ENCODE measurements at places on chromosomes 1 and 21.

DNA sequence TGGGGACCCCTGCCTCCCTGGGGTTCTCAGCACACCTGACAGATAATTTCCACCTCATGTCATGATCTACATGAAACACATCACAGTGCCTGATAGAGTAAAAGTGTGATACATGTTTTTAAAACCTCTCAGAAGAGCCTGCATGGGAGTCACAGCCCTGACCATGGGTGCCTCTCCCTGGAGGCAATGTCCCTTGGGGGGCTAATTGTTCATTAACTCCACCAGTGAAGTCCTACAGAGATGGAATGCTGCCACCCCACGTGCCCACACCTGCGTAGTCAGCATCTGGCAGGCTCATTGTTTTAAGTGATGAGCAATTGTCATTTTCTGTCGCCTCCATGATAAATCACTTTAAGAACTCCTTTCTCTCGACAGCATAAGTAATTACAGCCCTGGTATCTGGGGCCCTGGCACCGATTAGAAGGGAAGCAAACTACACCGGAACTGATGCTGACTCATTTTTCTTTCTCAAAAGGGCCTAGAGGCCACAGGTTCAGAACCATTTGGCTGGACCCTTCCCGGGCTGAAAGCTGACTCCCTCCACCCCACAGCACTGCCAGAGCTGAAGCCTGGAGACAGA, 109.6 kb upstream of the GJB5 start:
- DNase-seq: no peak

- no peak for DNase-seq
Measured at GRCh38 chr1:21518774-21519455, 9.7 kb downstream of the ALPL start.

DNA sequence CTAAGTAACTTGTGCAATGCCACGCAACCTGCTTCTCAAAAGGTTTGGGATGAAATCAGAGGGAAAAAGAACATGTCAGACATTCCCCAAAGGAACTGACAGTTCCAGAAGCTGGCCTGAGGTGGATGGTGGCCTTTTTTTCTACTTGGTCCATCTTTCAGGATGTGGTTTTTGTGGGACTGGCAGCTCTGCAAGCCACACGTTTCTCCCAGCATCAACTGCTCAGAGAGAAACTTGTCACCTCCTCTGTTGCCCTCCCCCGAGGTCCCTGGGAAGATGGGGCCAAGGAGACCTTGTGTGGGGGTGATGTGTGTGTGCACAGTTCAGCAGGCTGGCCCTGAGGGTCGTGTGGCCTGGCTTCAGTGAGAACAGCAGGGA, 2.5 kb upstream of the DHRS3 start:
- no peak for DNase-seq

GRCh38 chr1:238052496-238053266, 162.0 kb upstream of the ZP4 start:
- no peak for DNase-seq

GRCh38 chr1:50559421-50559820, 136.2 kb upstream of the DMRTA2 start:
- DNase-seq: no peak

GRCh38 chr1:155978973-155979429, 654 bp upstream of the ARHGEF2 start:
- DNase-seq: no peak

GRCh38 chr21:39048064-39048463, 135.2 kb downstream of the PSMG1 start:
- DNase-seq: no peak

- peak; percentile 37 for DNase-seq
Measured at GRCh38 chr21:37916310-37917051, at the start of gene KCNJ6. Gene KCNJ6 (minus strand): TSS chr21:37916457. CDS start chr21:37840682, 75,775 bp downstream.

GRCh38 chr1:27592931-27593677, 10.8 kb downstream of the AHDC1 start:
- DNase-seq: no peak

DNA sequence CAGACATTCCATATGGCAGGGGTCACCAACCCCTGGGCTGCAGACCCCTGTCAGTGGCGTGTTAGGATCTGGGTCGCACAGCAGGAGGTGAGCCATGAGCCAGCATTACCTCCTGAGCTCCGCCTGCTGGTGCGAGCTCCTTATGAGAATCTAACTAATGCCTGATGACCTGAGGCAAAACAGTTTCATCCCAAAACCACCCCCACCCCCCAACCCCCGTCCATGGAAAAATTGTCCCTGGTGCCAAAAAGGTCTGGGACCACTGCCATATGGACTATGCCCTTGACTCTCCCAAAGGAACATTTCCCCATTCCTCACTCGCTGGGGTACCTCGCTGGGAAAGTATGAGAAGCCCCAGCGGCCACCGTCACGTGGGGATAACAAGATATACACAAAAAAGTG, 6.4 kb upstream of the CPT2 start:
- no peak for DNase-seq

DNA sequence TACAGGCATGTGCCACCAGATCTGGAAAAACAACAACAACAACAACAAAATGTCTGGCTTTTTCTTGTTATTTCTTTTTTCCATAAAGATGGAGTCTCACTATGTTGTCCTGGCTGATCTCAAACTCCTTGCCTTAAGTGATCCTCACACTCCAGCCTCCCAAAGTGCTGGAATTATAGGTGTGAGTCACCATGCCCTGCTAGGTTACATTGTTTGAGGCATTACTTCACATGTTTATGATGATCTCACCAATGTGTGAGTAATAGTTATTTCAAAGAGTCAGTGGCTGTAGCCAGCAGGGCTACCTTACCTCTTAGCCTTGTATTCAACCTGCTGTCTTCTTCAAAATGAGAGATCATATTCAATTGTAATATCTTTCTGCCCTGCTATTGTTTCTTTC, 445.7 kb downstream of the AMY1C start:
- DNase-seq: no peak

DNA sequence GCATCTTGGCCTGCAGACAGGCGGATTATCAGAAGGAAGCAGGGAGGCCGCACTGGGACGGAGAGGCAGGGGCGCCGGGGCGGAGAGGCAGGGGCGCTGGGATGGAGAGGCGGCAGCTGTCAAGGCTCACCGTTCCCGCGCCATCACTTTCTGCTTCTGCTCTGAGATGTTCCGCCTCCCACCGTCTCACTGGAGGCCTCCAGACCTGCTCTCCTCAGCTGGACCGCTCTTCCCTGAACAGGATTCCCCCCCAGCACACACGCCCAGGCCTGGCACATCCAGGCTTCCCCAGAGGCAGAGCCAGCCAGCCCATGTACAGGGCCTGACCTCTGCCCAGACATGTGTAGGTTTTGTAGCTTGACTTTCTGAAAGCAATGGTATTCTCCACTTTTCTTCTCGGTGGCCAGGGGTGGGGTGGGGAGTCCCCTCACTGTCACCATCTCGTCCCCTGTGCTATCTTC, 84.1 kb downstream of the RIPK4 start:
- DNase-seq: no peak

DNA sequence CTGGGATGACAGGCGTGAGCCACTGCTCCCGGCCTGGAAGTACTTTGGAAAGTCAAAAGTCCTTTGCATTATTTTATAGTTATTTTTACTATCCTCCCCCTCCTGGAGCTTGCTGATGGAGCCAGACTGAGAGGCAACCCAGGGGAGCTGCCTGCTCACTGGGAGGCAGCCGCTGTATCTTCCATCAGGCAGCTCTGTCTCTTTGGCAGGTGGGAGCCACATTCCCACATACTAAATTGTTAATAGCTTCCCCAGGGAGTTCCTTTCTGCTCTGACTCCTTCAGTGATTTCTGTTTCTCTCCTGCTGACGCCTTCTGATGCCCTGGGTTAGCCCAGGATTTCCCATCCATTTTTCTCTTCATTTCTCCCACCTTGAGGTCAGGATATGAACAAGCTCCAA, 4.9 kb upstream of the OPRD1 start:
- no peak for DNase-seq

GRCh38 chr1:75908717-75909152, 23.5 kb downstream of the ASB17 start:
- DNase-seq: no peak

DNA sequence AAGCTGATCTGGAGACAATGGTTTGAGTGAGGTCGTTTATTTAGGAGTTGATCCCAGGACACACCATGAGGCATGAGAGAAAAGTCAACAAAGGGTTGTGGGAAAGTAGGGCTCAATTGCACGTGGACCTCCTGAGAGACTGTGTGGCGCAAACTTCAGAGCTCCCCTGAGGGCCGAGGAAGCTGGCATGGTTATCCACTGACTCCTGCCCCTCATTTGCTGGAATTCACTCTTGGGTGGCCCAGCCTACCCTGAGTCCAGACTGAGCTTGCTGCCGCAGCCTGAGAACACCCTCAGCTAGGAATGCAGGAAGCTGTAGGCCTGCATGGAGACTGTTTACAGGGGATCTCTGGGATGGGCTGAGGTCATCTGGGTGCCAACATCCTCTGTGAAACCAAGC, 301.0 kb downstream of the RWDD3 start:
- DNase-seq: peak; percentile 62

DNA sequence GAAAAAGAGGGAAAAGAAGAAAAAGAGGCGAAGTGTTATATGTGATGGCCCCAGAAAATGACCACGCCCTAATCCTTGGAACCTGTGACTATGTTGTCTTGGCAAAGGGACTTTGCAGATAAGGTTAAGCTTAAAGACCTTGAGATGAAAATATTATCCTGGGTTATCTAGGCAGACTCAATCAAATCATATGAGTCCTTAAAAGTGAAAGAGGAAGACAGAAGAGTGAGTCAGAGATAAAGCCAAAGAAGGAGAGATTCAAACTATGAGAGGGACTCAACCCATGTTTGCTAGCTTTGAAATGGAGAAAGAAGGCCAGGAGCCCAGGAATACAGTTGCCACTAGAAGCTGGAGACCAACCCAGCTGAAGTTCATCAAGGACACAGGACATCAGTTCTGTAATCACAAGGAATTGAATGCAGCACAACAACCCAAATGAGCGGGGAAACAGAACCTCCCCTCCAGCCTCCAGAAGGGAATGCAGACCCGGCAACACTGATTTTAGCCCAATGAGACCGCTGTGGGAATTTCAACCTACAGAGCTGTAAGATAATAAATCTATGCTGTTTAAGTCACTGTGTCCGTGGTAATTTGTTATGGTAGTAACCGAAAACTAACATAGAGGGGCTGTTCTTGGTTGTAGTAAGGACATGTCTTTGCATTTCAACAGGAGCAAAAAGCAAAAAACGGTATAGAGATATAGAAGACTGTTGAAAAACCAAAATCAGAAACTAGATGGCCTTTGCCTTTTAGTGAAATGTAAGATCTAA, 4.2 kb upstream of the RGS8 start:
- DNase-seq: no peak

GRCh38 chr1:192807211-192808162, 1.4 kb upstream of the RGS2 start:
- DNase-seq: no peak

- DNase-seq: peak; percentile 36
Measured at GRCh38 chr1:181038399-181038873, 4.7 kb downstream of the MR1 start.

- no peak for DNase-seq
Measured at GRCh38 chr1:155882235-155882634, 22.9 kb downstream of the SYT11 start.

DNA sequence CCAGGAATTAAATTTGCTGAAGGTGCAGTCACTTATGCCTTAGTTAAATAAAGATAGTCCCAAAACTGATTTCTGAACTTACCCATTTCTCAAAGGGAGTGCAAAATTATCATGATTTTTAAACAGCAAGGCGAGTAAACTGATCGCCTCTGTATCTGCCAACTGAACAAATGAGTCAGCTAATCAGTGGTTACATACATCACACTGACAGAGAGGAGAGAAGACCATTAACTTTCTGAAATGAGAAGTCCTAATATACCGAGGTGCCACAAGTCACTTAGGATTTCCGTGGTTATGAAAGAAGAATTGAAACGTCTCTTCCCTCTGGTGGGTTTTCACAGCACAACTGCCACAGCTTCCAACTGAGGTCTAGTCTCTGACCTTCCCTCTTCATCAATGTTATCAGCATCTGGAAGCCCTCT, 400.7 kb downstream of the SMYD3 start:
- DNase-seq: no peak

DNA sequence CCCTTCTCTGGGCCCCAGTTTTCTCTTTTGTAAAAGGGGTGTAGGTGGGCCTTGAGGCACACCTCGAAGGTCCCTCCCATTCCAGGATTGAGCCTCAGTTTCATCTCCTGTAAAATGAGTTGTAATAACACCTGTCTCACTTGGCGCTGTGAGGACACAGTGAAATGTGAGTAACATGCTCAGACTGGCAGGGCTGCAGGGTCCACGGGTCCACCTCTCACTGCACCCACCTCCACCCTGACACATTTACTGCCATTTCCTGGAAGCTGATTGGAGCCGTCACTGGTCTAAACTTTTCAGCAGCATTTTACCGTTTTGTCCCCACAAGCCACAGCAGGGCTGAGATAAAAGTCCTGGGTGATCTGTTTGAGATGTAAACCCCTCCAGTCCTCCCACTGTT, 398.0 kb downstream of the PTPRU start:
- DNase-seq: no peak

DNA sequence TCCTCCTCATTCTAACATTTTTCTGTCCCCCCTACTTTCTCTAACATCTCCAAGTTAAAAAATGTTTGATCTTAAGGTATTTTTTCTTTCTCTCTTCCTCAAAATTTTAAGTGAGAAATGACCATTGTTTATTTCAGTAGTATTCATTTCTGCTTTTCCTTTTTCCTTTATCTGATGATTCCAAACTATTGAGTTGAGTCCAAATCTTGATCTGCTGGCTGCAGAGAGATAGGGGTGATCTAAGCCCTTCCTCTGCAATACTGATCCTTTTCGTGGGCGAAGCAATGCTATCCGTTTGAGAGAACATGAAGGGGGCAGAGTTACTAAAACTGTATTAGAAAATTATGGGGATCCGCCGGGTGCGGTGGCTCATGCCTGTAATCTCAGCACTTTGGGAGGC, 516 bp upstream of the NMNAT2 start:
- DNase-seq: no peak

DNA sequence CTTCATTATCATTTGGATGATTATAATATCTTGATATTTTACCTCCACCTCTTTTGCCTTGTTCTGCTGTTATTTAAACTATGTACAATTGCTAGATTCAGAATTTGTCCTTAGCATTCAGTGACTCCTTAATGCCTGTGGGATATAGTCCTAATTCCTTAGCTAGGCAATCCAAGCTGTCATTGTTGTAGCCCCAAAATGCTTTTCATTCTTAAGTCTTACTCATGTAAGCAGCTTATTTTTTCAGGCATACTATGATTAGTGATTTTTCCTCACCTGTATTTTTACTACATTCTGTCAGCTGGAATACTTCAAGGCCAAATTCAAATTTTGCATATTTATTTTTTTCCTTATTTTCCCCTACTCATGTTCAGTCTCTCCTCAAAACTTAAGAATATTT, 13.4 kb downstream of the PKN2 start:
- DNase-seq: no peak

GRCh38 chr1:110874324-110875215, 1.6 kb downstream of the CD53 start:
- DNase-seq: no peak

DNA sequence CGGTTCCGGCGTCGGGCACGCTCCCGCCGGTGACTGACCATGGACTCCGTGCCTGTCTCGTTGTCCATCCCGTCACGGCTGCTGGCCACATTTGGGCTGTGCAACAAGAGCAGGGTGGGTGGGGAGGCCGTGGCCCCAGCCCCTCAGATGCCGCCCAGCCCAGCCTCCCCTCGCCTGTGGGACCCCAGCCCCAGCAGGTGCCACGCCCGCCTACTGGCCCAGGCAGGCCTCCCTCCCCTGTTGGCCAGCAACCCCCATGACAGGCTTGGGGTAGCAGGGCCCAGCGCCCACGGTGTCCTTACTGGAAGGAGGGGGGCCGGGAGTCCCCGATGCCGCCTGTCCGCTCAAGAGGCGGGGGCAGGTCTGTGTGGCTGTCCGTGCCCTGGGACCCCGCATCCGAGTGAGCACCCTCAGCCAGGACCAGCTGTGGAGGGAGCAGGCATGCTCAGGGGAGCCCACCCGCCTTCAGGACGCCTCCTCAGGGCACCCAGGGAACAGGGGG, 7.1 kb downstream of the DVL1 start:
- peak; percentile 44 for DNase-seq

All from pancreas (tissue), 10 donors.